ENCODE measurements at places on chromosomes 5 and 9.

- H3K36me3 ChIP-seq, result no peaks in the 10 kb centered on the region
- H3K27ac ChIP-seq, result no peak overlapping the region
- no peak overlapping the region for H3K4me3 ChIP-seq
- H3K4me1 ChIP-seq, result no peaks in the 10 kb centered on the region
- H3K27me3 ChIP-seq, result no peaks in the 10 kb centered on the region
These were observed 91.4 kb downstream of the VCAN start for GRCh38 chr5:83562791-83563557.

DNA sequence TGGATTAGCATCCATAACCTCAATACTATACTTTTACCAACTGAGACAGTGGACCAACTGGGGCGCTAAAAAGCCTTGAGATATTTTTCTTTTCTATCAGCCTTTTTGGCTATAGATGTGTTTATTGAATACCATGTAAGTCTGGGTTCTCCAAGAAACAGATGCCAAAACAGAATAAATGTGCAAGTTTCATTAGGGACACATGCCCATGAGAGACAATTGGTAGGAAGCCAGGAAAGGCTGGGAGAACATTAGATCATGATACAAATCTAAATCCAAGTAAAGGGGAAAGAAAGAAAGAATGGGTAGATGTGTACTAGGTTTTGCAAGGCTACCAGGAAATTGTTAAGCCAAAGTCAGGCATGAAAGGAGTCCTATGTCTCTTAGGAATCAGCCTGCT, 152.5 kb downstream of the KCTD16 start:
- no peaks in the 10 kb centered on the region for H3K36me3 ChIP-seq
- H3K4me1 ChIP-seq, result no peaks in the 10 kb centered on the region
- no peak overlapping the region for H3K27ac ChIP-seq
- no peak for DNase-seq

DNA sequence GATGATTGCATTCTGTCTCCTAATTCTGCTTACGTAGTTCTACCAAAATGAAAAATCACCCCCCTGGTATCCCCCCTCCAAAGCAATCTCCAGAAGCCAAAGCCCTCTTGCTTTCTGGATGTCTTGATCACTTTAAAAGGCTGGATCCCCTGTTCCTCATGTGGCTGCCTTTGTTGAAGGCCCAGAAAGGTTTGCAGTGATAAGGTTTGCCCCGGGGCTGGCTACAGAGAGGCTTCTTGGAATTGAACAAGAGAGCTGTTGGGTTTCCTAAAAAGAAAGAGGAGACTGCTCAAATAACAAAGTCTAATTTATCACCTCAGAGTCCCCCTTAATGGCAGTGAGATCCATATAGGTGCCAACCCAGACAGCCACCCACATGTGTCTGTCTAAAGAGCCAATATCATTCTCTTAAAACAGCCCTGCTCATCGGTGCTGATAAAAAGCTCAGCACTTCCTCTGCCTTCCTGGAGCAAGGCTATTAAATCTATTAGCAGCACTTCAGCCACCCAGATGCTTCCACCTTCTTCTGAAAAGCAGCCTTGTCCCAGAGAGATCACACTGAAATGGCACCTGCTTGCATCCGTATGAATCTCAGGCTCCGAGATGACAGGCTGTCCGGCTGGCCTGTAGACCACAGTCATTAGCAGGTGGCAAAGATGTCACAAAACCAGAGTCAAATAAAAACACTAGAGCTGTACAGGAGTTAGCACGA, 70.9 kb downstream of the TEX10 start:
- no peak overlapping the region for H3K4me3 ChIP-seq
- DNase-seq, result no peak
- no peaks in the 10 kb centered on the region for H3K27me3 ChIP-seq
- no peak overlapping the region for H3K27ac ChIP-seq

- H3K27ac ChIP-seq, result no peak overlapping the region
- DNase-seq, result no peak
- H3K4me1 ChIP-seq, result no peaks in the 10 kb centered on the region
- no peaks in the 10 kb centered on the region for H3K36me3 ChIP-seq
- H3K4me3 ChIP-seq, result no peak overlapping the region
These were observed 260.2 kb upstream of the NR4A3 start for GRCh38 chr9:99561509-99561917.

- H3K27me3 ChIP-seq, result no peaks in the 10 kb centered on the region
- no peak for DNase-seq
- peak overlapping the region; percentile 84 for H3K27ac ChIP-seq
- H3K36me3 ChIP-seq, result peaks cover 66% of the 10 kb centered on the region
- peak overlapping the region; percentile 41 for H3K4me3 ChIP-seq
These were observed 4.5 kb downstream of the GRK6 start for GRCh38 chr5:177430972-177431316.

DNA sequence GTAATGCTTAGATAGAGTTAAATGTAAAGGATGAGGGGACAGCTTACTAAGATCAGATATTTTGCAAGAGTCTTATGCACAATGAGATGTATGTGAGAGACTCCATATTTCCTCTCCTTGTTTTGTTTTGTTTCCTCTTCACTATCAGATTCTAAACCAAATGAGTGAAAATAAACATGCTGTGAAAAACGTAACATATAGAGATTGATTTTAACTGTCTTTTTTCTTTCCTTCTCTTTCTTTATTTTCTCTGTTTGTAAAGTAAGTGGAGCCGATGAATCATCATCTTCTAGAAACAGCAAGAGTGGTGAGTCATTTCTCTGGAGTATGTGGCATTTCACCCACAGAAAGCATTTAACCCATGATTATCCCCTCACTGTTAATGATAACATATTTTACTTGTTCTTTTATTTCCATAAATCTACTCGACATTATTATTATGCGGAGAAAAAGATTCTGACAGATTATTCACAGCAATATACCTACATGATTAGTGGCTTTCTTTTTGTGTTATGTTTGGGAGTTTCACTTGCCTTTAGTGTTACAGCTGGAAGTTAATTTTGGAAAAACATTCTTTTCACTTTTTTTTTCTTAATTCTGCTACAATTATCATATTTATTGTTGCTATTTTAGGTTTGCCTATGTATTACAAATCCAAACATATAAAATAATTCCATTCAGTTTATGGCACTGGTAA, 2.1 kb upstream of the ANXA1 start:
- no peaks in the 10 kb centered on the region for H3K36me3 ChIP-seq
- no peaks in the 10 kb centered on the region for H3K27me3 ChIP-seq
- no peak overlapping the region for H3K4me3 ChIP-seq
- peaks cover 13% of the 10 kb centered on the region for H3K4me1 ChIP-seq

GRCh38 chr5:115838885-115839518, 2.4 kb downstream of the ATG12 start:
- peaks cover 33% of the 10 kb centered on the region for H3K36me3 ChIP-seq
- H3K4me1 ChIP-seq, result peaks cover 13% of the 10 kb centered on the region
- peak overlapping the region; percentile 14 for H3K27ac ChIP-seq
- no peak for DNase-seq
- peak overlapping the region; percentile 5 for H3K4me3 ChIP-seq
- no peaks in the 10 kb centered on the region for H3K27me3 ChIP-seq

- H3K27me3 ChIP-seq, result no peaks in the 10 kb centered on the region
- H3K4me1 ChIP-seq, result peaks cover 51% of the 10 kb centered on the region
- no peak for DNase-seq
- H3K4me3 ChIP-seq, result no peak overlapping the region
- no peak overlapping the region for H3K27ac ChIP-seq
These were observed 8.3 kb downstream of the UBE2D2 start for GRCh38 chr5:139569270-139569955.

- peak overlapping the region; percentile 65 for H3K27ac ChIP-seq
- H3K27me3 ChIP-seq, result no peaks in the 10 kb centered on the region
- peak overlapping the region; percentile 29 for H3K4me3 ChIP-seq
These were observed 11.4 kb upstream of the PTGDS start for GRCh38 chr9:136965771-136966484.

DNA sequence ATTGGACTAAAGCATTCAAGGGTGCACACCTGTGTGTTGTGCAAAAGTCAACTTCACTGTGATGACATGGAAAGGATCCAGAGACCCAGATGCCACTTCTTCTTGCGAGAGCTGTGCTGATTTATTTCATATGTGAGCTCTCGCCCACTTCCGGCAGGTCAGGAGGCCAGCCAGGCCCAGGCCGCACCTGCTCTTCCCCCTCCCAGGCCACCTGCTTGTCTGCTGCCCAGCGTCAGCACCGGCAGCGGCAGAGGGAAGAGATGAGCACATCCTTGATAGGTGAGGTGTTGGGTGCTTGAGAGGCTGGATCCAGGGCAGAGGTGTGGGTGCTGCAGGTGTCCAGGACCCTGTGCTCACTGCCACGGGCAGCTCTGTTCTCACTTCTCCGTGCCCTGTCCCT, 242.9 kb downstream of the FANCC start:
- H3K4me3 ChIP-seq, result no peak overlapping the region
- H3K36me3 ChIP-seq, result no peaks in the 10 kb centered on the region
- no peaks in the 10 kb centered on the region for H3K27me3 ChIP-seq
- no peak for DNase-seq
- H3K4me1 ChIP-seq, result no peaks in the 10 kb centered on the region

DNA sequence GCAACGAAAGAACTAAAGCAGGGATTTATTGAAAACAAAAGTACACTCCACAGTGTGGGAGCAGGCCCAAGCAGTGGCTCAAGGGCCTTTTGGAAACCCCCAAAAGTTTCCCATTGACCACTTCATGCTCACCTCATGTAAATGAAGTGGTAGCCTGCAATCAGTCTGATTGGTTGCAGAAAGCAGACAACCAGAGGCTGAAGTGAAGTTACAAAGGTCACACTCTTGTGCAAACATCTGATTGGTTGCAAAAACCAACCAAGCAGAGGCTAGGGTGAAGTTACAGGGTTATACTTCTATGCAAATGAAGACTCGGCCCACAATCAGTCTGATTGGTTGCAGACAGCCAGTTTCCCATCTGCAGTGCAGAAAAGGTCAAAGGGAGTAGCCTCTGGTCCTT, 258.0 kb downstream of the YTHDC2 start:
- H3K36me3 ChIP-seq, result no peaks in the 10 kb centered on the region
- no peaks in the 10 kb centered on the region for H3K4me1 ChIP-seq
- H3K4me3 ChIP-seq, result no peak overlapping the region
- H3K27ac ChIP-seq, result no peak overlapping the region

DNA sequence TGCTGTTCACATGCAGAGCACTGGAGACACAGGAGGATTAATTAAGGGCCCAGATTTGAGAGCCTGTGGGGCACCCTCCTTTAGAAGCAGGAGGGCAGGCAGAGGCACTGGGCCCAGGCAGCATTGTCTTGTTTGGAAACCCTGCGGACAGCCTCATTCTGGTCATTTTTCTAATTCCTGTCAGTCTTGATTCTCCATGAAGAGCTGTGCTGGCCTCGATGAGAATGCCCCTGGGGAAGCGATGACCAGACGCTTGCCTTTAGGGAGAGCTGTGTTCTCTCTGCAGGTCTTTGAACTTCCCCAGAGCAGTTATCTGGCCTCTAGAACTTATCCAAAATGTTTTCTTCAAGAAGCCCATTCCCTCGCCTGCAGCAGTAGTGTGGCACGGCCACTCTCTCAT, 117.8 kb upstream of the PTCH1 start:
- no peaks in the 10 kb centered on the region for H3K36me3 ChIP-seq
- H3K27me3 ChIP-seq, result no peaks in the 10 kb centered on the region
- no peak for DNase-seq
- H3K27ac ChIP-seq, result no peak overlapping the region
- H3K4me3 ChIP-seq, result no peak overlapping the region

- no peaks in the 10 kb centered on the region for H3K36me3 ChIP-seq
- H3K27ac ChIP-seq, result no peak overlapping the region
These were observed 56.1 kb upstream of the HSPA9 start for GRCh38 chr5:138631096-138631928.

DNA sequence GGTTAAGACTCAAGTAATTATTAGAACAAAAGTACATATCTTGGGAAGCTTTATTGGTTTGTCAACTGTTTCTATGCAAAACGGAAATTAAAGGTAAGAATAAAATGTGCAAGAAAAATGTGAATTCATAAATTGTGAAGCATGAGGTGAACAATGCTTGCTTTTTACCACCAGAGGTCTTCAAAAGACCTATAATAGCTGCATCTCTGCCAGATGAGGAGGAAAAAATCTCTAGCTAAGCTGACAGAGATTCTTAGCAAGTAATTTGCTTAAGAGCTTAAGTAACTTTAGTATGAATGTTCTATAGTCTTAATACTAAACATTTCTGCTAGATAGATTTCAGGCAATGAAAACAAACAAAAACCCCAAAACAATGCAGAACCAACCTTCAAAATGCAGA, 54.1 kb downstream of the MRPS30 start:
- no peak for DNase-seq
- H3K27ac ChIP-seq, result no peak overlapping the region
- H3K27me3 ChIP-seq, result no peaks in the 10 kb centered on the region
- no peaks in the 10 kb centered on the region for H3K36me3 ChIP-seq

GRCh38 chr9:129495620-129496472, 125.1 kb downstream of the C9orf50 start:
- DNase-seq, result peak; percentile 75
- no peaks in the 10 kb centered on the region for H3K27me3 ChIP-seq
- H3K4me3 ChIP-seq, result peak overlapping the region; percentile 82
- H3K36me3 ChIP-seq, result no peaks in the 10 kb centered on the region
- peaks cover 6% of the 10 kb centered on the region for H3K4me1 ChIP-seq

GRCh38 chr5:164497311-164498064, 992.1 kb downstream of the MAT2B start:
- H3K4me1 ChIP-seq, result no peaks in the 10 kb centered on the region
- no peak for DNase-seq
- no peak overlapping the region for H3K27ac ChIP-seq
- H3K36me3 ChIP-seq, result no peaks in the 10 kb centered on the region
- H3K27me3 ChIP-seq, result no peaks in the 10 kb centered on the region

GRCh38 chr5:170108266-170108785, 2.6 kb downstream of the FOXI1 start:
- H3K4me1 ChIP-seq, result no peaks in the 10 kb centered on the region
- no peaks in the 10 kb centered on the region for H3K27me3 ChIP-seq
- DNase-seq, result no peak
- H3K36me3 ChIP-seq, result no peaks in the 10 kb centered on the region
- H3K4me3 ChIP-seq, result no peak overlapping the region

DNA sequence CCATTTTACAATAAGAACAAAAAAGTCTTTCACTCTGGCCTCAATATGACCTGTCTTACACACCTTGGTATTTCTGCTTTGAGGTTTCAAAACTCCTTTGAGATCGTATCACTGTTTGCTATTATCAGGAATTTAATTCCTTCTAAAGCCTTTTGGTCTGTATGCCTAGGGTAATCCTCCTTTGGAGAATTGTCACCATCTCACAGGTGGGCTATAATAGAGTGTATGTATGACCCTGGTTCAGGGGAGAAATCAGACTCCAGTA, 13.7 kb downstream of the CMYA5 start:
- DNase-seq, result no peak
- H3K36me3 ChIP-seq, result no peaks in the 10 kb centered on the region
- H3K27me3 ChIP-seq, result no peaks in the 10 kb centered on the region
- H3K4me1 ChIP-seq, result no peaks in the 10 kb centered on the region
- no peak overlapping the region for H3K27ac ChIP-seq
- no peak overlapping the region for H3K4me3 ChIP-seq

DNA sequence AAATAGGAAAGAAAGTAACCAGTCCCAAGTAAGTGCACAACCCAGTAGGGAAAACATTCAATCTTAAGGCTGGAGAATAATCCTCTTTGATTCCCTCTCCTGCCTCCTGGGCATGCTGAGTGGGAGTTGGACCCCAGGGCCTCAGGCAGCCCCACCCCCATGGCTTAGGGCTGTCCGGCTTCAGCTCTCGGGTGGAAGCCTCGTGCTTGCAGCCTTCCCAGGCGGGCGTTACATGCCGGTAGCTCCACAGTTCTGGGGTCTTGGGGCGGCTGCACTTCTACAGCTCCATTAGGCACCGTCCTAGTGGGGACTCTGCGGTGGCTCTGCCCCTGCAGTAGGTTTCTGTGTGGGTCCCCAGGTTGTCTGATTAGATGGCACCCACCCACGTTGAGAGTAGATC, 10.1 kb downstream of the GLIPR2 start:
- H3K4me3 ChIP-seq, result no peak overlapping the region
- H3K27ac ChIP-seq, result no peak overlapping the region
- no peaks in the 10 kb centered on the region for H3K27me3 ChIP-seq
- peaks cover 50% of the 10 kb centered on the region for H3K4me1 ChIP-seq
- no peaks in the 10 kb centered on the region for H3K36me3 ChIP-seq

- H3K27ac ChIP-seq, result no peak overlapping the region
- no peak overlapping the region for H3K4me3 ChIP-seq
- H3K27me3 ChIP-seq, result no peaks in the 10 kb centered on the region
These were observed 77.6 kb upstream of the SARDH start for GRCh38 chr9:133815781-133816180.

Data from T-cell (primary cell).